ENCODE measurements at places on chromosomes 7 and 10. TPM values are rescaled to one million over a fixed set of nuclear protein-coding genes. Genes with fewer than 3 reads are reported as not detected.

GRCh38 chr7:47540387-47541350, 41.2 kb downstream of the TNS3 start:
- no peak for DNase-seq

Gene MBL2
- total RNA-seq = not detected

- DNase-seq = no peak
Measured at GRCh38 chr7:47008461-47008860, 573.5 kb downstream of the TNS3 start.

DNA sequence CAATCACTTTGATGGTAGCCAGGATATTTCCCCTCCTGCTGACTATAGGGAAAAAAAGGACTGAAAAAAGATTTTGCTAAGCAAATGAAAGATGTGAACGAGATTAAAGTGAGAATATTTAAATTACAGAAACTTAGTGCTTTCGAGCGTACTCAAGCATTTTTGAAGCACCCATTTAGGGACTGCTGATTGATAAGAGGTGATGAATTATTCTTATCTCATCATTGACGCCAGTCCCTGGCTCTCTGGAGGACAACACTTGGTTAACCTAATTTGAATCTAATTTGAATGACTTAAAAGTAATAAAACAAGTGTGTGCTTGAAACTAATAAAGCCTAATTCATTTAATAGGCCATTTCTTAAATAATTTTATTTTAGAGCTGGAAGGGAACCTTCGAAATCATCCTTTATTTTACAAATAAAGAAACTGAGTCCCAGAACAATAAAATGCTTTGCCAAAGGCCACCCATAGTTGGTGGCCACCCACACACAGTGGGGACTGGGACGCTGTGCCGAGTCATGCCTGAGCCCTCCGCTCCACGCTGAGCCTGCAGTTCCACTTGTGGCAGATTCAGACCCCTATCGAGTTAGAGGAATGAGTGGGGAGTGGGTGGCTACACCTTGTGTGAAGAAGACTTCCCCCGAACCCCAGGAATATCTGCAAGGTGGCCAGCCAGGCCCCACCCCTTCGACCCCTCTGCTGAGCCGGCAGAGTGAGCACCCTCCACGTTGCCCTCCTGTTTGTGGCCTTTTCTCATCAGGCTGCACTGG, 61.1 kb upstream of the SAMD8 start:
- no peak for DNase-seq

DNA sequence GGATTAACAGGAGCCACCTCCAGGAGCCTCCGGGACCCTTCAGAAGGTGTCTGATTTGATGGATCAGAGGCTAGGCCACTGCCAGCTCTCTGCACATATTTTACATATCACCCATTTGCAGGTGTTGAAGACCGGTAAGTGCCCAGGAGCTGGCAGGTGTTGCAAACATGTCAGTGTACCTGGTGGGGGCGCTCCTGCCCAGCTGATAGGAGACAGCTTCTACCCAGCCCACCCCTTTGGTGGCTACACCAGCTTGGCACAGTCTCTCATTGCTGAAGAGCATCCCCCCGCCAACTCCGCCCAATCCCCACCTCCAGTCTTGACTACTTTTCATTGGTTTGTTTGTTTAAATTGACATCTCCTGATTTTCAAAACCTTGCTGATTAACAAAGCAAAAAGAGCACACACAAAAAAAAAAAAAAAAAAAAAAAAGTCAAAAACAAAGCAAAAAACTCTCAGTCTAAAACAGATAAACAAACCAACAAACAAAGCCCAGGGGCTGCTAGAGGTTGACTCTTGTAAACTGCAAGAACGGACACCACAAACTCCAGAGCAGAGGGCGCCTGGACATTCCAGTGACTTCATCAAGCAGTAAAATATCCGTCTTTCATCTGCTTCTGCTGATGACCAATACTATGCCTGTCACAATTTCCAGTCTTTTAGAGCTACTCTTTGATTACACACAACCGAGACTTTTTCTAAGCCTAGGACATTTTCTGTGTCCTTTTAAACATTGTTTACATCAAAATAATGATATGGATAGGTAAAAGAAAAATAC, 275.3 kb downstream of the NRG3 start:
- no peak for DNase-seq

Gene C10orf53
- not detected for total RNA-seq

DNA sequence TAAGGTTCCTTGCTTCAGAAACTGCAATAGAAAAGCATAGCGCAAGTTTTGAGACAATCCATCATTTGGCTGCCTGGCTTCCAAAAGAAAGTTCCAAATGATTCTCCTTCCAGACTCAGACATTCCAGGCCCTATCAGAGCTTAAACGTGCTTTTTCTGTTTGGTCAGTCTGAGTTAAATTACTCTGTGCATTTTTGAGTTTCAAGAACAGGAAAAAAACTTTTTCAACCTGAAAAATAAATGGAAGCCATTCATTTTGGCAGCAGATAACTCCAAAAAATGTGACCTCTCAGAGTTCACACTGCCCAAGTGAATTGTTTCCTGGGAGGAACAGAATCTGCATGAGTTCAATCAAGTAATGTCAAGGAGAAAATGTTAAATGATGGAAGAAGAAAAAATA, 354.2 kb downstream of the CXCL12 start:
- DNase-seq = no peak

Gene SAP25
- total RNA-seq = not detected

Data from bronchial epithelial cell (primary cell).